ENCODE measurements at places on chromosomes 1 and 21.

DNA sequence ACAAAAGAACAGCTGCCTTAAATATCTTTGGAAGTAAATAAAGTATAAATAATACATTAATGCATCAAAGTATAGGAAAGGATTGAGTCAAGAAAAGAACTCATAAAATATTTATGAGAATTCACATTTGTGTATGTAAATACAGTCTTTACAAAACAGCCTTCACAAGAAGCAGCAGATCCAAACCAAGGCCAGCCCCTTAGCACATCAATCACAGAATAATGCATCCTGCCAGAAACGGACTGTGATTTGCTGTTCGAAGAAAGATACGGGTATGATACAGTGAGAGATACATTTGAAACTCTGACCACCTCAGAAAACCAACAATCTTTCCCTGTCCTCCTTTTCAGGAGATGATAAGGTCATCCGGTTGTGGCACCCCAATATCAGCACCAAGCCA, 70.9 kb downstream of the WDR64 start:
- DNase-seq: no peak

- DNase-seq: no peak
These were observed 31.7 kb upstream of the CLDN14 start for GRCh38 chr21:36511484-36512220.

DNA sequence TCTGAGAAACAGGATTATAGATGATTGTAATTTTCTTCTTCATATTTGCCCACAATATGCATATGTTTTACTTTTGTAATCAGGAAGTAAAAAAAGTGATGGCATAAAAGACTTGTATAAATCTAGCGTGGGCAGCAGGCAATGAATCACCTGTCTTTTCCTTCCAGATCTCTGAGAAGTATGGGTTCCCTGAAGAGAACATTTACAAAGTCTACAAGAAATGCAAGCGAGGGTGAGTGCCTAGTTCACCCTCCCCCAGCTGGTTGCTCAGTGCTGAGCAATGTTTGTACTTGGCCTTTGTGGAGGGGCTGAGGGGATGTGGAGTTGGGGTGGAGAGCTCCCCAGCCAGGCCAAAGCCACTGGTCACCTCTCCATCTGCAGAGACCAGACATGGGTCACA, 30.7 kb downstream of the GRHL3 start:
- DNase-seq: no peak

DNA sequence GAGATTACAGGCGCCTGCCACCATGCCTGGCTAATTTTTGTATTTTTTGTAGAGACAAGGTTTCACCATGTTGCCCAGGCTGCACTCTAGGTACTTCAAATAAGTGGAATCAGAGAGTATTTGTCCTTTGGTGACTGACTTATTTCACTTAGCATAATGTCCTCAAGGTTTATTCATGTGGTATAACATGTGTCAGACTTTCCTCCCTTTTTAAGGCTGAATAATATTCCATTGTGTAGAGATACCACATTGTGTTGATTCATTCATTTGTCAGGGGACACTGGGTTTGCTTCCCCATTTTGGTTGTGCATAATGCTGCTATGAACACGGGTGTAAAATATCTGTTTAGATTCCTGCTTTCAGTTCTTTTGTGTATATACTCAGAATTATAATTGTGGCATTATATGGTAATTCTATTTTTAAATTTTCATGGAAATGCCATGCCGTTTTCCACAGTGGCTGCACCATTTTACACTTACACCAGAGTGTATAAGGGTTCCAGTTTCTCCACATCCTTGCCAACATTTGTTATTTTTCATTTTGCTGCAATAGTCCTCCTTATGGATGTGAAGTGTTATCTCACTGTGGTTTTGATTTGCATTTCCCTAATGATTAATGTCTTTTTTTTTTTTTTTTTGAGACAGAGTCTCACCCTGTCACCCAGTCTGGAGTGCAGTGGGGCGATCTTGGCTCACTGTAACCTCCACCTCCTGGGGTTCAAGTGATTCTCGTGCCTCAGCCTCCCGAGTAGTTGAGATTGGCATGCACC, 35.1 kb downstream of the IL6R start:
- no peak for DNase-seq

- DNase-seq: no peak
These were observed 30.3 kb upstream of the CLIC4 start for GRCh38 chr1:24714859-24715520.

GRCh38 chr1:66211521-66211920, 322.4 kb upstream of the SGIP1 start:
- no peak for DNase-seq

- DNase-seq: no peak
These were observed 117.2 kb downstream of the DMRTB1 start for GRCh38 chr1:53576381-53576801.

DNA sequence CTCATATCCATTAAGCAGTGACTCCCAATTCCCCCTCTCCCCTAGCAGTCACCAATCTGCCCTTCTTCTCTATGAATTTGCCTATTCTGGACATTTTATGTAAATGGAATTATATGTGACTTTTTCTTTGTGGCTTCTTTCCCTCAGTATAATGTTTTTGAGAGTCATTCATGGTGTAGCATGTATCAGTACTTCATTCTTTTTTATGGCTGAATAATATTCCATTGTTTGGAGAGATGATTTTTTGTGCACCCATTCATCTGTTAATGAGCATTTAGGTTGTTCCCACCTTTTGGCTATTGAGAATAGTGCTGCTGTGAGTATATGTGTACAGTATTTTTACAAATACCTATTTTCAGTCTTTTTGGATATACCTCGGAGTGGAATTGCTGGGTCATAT, 19.5 kb downstream of the OTUD3 start:
- no peak for DNase-seq

DNA sequence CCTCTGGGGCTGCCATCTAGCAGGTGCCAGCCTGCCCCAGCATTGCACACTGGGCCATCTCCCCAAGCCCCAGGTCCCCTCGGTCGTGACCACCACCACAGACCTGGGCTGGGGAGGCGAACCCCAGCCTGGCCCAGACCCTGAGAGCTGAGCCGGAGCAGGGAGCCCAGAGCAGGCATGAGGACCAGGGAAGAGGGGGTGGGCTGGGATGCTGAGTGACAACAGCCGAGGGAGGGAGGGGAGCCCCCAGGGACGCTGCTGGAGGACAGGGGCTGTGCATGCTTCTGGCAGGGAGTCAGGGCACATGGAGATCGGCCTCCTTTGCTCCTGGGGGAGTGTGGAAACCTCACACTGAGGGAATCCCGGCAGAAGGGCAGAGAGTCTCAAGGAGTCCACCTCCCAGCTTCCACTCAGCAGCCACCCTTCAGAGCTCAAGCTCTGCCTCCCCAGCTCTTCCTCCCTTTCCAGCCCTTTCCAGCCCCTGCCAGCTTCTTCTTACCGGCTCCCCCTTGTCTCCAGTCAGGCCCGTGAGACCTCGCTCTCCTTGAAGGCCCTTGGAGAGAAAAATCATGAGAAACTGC, 23.7 kb upstream of the PEF1 start:
- no peak for DNase-seq

GRCh38 chr1:43442756-43443155, 11.0 kb downstream of the HYI start:
- no peak for DNase-seq

GRCh38 chr1:211352985-211353515, 26.4 kb downstream of the TRAF5 start:
- DNase-seq: peak; percentile 58

GRCh38 chr1:170692866-170693575, 29.1 kb downstream of the PRRX1 start:
- DNase-seq: no peak

- peak; percentile 82 for DNase-seq
These were observed 11.6 kb downstream of the TINAGL1 start for GRCh38 chr1:31587720-31588423.

GRCh38 chr1:224732377-224733026, 116.4 kb downstream of the CNIH3 start:
- DNase-seq: no peak

DNA sequence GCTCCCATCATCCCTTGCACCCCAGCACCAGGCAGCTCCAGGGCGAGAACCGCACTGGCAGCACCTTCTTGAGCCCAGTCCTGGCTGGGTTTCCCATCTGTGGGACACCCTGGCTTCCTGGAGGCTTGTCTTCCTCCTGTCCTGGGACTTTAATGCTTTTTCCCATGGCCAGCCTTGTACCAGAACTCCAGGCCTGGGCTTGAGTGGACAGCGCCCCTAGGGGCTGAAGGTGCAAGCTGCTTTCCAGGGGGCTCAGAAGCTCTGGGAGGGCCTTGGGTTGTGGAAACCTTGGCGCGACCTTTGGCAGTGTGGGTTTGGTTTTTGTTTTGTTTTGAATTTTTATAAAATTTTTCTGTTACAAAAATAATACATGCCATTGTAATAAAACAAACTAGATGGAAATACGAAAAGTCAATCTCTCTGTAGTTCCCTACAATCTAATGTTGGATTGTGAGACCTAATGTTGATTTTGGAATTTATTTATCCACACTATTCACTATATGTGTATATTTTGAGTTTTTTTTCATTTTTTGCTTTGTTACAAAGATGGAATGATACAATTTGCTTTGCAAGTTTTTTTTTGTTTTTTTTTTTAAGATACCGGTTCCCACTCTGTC, 33.8 kb upstream of the RPL11 start:
- peak; percentile 83 for DNase-seq

DNA sequence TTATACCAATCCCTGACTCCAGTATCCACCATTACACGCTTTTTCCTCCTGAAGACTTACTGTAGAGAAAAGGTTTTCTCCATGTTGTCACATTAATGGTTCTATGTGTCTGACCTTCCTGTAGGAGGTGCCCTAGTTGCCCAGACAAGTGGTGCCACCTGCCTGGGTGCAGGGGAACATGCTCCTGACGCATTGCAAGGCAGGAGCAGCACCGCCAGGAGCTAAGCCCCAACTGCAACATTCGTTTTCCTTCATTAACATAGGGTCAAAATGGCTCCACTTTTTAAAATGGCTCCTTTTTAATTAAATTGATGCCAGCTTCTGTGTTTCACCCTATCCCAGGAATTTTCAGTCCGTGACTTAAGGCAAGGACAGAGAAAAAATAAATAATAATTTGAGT, 220.1 kb upstream of the SAMSN1 start:
- peak; percentile 70 for DNase-seq

GRCh38 chr1:88612773-88613172, 71.3 kb upstream of the PKN2 start:
- DNase-seq: no peak

DNA sequence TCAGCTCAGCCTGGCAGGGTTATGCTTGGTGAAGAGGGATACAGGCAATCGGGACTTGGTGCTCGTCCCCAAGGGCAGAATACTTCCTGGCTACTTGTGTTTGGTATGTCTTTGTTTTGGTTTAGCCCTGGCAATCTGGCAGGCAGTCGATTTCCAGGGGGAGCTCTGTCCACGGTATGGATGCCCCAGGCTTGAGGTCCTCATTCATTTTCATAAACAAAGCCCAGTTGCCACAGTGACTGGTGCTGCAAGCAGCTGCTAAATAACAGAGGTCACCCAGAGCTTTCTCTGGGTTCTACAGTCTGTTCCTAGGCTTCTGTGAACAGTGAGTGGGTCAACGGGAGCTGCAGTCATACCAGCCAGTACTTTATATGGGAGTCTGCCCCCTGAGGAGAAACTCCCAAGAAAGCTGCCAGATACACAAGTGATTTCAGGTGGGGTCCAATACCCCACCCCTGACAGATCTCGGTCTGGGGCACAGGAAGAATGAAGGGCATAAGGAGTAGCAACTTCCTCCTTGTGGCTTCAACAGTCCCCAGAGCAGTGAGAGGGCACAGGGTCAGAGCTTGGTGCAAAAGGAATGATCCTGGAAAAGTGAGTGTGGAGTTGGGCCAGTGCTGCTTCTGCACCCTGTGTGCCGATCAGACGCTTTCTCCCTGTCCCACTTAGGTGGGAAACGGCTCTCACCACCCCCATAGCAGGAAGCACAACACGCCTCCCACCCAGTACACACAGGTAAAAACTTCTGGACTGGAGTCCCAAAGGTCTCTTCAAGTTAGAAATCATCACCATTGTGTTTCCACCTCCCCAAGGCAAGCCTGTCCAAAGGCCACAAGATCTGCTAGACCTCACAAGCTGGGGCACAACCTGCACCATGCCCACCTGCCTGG, 55.5 kb downstream of the TGFBR3 start:
- peak; percentile 53 for DNase-seq

GRCh38 chr1:67619080-67619479, 65.9 kb upstream of the GADD45A start:
- DNase-seq: no peak

GRCh38 chr1:36068866-36069265, 15.0 kb upstream of the TEKT2 start:
- peak; percentile 87 for DNase-seq

DNA sequence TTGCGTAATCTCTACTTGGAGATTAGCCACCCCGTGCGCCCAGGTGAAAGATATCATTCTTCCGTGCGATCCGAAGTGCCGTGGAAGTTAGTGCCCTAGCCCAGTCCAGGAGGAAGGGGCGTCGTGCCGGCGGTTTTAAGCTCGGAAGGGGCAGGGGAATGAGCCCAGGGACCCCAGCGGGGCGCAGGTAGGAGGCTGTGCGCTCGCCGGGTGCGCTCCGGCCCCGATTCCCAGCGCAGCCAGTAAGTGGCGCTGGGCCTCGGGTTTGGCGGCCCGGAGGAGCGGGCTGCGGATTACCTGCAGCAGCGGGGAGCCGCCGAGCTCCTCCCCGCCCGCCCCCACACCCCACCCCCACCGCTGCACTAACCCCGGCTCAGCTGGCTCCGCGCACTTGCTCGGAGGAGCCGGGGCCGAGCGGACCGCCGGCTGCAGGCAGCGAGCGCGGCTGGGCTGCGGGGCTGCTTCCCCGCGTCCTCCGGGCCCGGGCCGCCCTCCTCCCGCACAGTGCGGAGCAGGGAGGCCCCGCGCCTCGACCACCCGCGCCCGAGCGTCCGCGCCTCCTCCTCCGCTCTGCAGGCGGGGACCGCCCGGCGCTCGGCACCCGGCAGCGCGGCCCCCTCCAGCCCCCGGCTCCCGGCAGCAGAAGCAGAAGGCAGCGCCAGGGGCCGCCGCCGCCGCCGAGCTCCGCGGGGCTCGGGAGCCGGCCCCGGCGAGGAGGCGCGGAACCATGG, at the start of gene RYR2:
RYR2 (plus strand) TSS at position 390 of the 731 bp plus-strand sequence; CDS start at position 728, 338 bp downstream.
- peak; percentile 87 for DNase-seq

DNA sequence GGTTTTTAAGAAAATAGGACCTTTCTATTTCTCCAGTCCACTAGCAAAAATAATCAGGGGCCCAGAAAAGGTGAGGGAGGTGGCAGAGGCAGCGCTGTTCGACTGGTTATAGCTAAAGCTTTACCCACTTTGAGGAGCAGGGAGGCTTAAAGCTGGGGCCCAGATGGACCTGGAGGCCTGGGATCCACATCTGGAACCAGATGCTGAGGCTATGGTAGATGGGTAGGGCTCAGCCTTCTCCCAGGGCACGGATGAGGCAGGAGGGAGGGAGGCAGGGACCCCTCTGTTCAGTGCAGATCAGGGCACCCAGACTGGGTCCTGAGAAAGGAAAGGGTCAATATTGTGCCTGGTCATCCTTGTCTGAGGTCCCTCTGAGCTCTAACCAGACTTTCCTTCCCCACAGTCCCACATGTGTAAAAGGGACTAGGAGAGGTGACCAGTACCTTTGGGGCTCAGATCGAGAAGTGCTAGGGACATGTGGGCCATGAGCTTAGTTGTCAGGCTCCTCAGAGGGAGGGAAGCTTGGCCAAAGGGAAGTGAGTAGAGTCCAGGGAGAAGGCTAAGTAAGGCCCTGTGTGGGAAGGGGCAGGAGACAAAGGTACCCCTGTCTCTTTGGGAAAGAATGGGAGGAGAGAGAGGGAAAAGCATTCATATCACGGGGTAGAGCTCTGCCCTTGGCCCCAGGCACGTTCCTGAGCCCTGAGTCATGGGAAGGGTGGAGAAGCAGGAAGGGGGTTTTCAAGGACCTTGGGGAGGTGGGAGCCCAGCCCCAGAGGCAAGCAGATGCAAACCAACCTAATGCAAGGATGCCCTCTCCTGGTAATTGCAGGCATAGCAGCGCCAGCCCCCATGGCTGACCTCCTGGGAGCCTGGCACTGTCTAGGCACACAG, 15.4 kb downstream of the LMNA start:
- DNase-seq: peak; percentile 99

GRCh38 chr21:42373196-42373907, 7.0 kb upstream of the TFF1 start:
- DNase-seq: no peak

Data from mesendoderm (in vitro differentiated cells).